Foreskin keratinocyte (primary cell): ENCODE measurements at places on chromosomes 3 and 15.

DNA sequence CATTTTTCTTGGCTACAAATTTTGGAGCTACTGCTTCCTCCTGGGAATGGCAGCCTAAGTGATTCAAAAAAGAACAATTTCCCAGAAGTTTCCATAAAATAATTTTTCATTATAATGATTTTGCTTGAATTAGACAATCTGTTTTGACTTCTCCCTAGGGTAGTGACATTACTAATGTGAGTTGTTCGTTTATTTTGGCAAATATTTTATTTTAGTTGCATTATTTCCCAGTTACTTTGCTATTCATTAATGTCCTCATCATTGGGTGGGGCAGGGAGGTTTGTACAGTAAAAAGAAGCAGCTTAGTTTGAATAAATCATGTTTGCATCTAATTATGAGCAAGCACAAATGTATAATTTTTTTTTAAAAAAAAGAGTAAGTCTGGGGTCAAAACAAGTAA lies 686.6 kb downstream of the ROBO2 start:
- no peak for DNase-seq

DNA sequence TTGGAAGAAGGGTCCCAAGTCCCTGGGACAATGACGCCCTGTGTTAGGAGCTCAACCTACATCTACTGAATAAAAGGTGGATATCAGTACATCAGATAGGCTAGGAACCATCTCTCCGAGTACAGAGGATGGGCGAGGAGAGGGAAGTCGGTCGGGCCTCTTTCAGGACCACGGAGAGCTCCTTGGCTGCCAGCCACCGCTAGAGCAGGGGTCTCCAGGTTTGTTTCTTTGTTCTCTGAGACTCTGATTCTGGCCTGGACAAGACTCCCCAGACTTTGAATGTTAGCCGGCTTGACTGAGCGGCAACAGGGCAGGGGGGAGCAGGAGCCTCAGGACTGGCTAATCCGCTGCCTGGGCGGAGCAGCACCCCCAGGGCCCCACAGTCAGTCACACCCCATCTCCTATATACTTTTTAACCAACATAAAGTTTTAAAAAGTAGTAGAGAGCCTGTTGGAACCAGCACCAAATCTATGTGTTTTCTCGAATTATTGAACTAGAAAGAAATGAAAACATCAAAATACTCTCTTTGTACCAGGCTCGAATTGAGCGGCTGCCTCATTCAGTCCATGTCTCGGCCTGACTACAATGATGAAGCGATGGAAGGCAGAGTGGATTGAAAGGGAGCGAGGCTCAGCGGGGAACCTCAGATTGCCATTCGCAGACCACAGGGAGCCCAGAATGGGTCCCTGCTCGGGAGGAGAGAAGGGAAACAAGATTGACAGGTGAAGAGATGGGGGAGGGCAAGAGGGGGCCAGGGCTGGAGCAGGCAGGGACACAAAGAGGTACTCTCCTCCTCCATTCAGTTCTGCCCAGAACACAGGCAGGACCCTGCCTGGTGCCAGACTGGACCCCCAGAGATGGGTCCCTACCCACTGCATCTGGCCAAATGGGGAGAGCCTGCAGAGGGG lies 131.6 kb downstream of the TPRA1 start:
- DNase-seq = no peak

DNA sequence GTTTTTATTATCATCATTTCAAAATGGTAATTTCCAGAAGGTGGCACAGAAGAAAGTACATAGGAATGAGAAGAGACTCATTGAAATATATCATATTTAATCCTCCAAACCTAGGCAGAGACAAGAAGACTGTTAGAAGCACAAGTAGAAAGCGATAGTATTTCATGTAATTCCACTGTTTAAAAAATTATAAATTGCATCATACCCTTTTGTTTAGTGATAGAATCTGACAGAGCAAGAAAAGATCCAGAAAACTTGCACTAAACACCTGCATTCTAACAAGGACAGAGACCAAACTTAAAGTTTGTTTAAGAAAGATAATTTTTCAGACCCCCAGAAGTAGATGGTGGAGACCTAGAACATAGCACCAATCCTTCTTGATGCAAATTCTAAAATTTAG lies 56.9 kb upstream of the CD96 start:
- no peak for DNase-seq

DNA sequence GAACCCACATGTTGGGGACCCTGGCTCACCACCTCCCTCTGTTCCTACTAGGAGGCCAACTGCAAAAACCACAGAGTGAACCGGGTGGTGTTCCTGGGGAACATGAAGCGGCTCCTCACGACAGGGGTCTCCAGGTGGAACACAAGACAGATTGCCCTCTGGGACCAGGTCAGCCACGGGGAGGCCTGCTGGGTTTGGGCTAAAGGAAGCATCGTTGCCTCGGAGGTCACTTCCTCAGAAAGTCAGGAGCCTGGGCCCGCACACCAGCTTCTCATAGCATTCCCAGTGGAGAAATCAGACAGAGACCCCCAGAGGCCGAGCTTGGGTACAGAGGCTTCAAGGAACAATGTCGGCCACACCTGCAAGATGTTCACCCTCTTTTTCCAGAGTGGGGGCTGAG lies 106.8 kb downstream of the ANP32A start:
- no peak for DNase-seq

- DNase-seq = no peak
Measured at GRCh38 chr3:98775459-98776139, 12.5 kb downstream of the ST3GAL6 start.

DNA sequence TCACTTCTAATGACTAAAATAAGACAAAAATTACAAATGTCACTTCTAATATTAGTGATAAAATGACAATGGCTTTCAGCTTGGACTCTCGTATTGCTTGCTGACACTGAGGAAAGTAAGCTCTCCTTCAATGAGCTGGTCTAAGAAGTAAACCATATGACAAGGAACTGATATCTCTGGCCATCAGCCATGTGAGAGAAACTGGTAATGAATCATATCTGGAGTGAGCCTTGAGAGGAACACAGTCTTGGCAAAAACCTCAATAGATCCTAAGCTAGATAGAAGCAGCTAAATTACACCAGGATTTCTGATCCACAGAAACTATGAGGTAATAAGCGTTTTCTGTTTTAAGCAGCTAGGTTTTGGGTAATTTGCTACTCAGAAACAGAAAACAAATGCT lies 1575.1 kb downstream of the OTOL1 start:
- DNase-seq = peak; percentile 9

GRCh38 chr3:136658946-136659682 lies 93.1 kb downstream of the STAG1 start:
- DNase-seq = no peak

DNA sequence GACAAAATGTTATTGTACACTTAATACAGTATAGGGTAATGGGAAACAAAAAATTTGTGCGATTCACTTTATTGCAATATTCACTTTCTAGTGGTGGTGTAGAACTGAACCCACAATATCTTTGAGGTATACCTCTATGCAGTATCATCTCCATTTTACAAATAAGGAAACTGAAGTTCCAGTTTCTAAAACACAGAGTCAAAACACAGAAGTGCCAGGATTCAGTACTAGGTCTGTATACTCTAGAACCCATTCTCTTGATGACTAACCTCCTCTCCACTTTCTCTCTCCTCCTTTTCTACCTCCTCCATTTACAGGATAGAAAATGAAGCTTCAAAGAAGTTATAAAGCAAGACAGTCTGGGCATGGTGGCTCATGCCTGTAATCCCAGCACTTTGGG lies 62.2 kb downstream of the MB21D2 start:
- no peak for DNase-seq

GRCh38 chr3:86867982-86868381 lies 123.0 kb downstream of the VGLL3 start:
- DNase-seq = no peak

GRCh38 chr3:158765518-158766205 lies 33.4 kb upstream of the RARRES1 start:
- no peak for DNase-seq

GRCh38 chr15:90294601-90295269 lies 29.3 kb downstream of the NGRN start:
- DNase-seq = no peak

DNA sequence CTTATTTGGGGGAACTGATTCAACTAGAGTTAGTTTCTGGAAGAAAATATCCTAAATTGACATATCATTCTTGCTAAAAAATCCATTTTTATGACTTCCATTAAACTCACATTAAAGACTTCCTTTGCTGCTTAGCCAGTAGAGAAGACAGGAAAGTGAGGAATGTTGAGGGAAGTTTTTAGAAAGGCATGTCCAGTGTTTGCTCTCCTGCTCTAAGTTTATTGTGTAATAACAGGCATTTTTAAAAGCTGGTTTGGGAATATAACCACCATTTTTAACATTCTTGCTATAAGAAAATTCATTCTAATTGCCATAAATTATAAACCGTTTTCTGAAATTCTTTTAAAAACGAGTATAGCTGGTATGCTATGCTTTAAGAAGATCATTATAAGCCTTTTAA lies 428.0 kb downstream of the RAP2B start:
- DNase-seq = no peak
